ENCODE measurements at places on chromosomes 6 and 20.
A peak's percentile ranks its signal among the peaks of the same experiment; 100 is the strongest.

DNA sequence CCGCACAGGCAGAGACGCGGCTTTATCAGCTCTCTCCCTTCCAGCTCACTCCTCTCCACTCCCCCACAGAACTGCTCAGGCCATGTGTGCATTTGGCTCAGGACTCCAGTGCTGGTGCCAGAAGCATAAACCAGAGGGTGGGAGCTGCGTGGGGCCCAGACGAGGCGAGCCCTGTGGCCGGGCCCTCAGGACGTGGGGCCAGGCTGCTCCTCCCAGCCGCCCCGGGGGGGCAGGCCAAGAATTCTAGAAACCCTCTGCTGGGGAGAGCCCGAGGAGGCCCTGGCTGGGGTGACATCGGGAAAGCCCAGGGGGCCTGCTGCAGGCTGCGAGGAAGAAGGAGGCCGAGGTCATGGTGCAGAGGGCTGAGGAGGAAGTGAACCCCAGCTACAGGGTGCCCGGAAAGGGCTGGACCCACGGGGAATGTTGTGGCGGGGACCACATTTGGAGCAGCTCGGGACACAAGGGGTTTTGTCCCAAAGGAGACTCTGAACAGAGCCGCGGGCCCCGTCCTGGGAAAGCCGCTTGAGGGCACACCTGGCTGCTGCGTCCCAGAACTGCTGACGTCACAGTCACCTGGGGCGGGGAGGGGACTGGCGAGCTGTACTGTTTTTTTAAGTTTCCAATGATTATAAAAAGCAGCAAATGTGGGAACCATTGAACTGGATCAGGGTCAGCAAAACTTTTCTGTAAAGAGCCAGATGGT is 107.1 kb downstream of the BANF2 start:
- peak; percentile 94 for DNase-seq

GRCh38 chr6:71393471-71393870 is 104.9 kb downstream of the OGFRL1 start:
- DNase-seq = peak; percentile 79

DNA sequence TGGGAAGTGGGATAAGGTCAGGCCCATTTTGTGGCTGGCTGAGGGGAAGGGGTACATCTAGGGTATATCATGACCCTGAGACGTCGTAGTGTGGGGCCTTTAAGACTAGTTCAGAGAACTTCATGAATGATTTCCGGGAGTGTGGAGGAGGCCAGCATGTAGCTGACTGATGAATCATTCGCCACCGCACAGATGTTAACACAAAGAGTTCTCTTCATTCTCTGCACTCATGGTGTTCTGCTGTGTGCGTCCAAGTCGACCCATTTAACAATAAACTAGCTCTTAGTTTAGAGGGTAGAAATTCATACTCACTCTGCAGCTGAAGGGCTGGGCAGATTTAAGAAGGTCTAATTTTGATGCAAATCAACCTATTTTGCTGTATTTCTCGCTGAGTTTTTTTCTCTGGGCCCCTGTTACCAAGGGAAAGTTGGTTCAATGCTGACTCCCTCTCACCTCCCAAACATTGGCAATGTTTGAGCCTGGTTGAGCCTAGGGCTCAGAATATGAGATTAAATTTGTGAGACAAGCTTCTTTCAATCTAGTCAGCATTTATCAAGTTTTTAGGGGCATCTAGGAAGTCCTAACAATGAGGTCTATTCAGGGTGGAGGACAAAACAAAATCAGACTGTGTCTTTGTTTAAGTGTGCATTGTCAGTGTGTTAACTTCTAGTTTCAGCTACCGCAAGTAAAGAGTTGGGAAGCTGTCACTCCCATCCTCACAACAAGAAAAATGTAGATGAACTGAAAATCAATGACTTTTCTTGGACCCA is 106.8 kb upstream of the CBLN4 start:
- no peak for DNase-seq

DNA sequence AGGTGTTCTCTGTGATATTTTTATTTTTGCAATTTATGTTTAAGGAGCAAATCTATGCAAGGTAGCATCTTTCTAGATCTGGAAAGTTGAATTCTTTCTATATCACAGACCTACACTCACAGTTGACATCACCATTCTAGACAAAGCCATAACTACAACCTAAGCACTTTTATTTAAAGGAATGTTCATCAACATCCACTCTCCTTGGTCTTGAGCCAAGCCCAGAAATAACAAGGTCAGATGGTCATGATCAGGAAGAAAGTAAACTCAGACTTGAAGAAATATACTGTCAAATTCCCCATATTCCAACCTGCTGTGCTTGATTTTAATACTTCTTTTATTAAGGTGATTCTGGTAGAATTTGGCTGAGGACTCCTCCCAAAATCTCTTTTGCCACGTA is 32.2 kb downstream of the MMUT start:
- no peak for DNase-seq

GRCh38 chr20:57426271-57426689 is 35.1 kb downstream of the RBM38 start:
- no peak for DNase-seq

- no peak for DNase-seq
Observed at GRCh38 chr6:108159981-108160380, 5.8 kb upstream of the NR2E1 start.

GRCh38 chr6:141593311-141593710 is 539.4 kb upstream of the GJE1 start:
- DNase-seq = no peak
